Activated naive CD8-positive, alpha-beta T cell treated with anti-CD3 and anti-CD28 coated beads for 36 hours (primary cell): ENCODE measurements at places on chromosomes 2 and 18. TPM values are rescaled to one million over a fixed set of nuclear protein-coding genes. Genes with fewer than 3 reads are reported as not detected.

- H3K36me3 ChIP-seq = no peaks in the 10 kb centered on the region
- no peak overlapping the region for H3K27ac ChIP-seq
- peak overlapping the region; percentile 49 for H3K4me3 ChIP-seq
- H3K4me1 ChIP-seq = peaks cover 3% of the 10 kb centered on the region
Measured at GRCh38 chr18:5628512-5629255, 84.9 kb upstream of the EPB41L3 start.

DNA sequence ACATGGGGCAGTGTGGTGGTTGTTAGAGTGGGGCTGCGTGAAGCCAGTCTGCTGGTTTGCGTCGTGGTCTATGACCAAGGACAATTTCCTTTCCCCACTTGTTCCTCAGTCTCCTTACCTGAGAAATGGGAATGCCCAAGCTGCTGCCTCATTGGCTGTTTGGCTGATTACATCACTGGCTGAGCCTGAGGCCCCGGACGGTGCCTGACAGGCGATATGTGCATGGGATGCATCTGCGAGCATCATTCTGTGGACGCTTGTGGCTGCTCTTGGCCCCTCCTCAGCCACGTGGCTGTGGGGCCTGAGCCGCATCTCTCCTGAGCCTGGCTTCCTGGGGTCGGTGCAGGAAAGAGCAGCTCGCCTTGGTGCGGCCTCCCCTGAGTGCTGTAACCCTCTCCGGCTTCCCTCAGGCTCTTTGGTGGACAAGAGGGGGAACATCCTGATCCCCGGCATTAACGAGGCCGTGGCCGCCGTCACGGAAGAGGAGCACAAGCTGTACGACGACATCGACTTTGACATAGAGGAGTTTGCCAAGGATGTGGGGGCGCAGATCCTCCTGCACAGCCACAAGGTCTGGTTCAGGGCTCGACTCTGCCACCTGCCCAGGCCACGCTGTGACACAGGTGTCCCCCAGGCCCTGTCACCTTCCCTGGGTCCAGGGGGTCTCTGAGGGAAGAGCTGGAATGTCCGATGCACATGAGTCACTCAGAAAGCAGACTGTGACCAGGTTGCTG, 17.2 kb downstream of the CNDP2 start:
- no peak for DNase-seq
- no peaks in the 10 kb centered on the region for H3K4me1 ChIP-seq
- no peaks in the 10 kb centered on the region for H3K27me3 ChIP-seq
- peaks cover 32% of the 10 kb centered on the region for H3K36me3 ChIP-seq
- no peak overlapping the region for H3K4me3 ChIP-seq

DNA sequence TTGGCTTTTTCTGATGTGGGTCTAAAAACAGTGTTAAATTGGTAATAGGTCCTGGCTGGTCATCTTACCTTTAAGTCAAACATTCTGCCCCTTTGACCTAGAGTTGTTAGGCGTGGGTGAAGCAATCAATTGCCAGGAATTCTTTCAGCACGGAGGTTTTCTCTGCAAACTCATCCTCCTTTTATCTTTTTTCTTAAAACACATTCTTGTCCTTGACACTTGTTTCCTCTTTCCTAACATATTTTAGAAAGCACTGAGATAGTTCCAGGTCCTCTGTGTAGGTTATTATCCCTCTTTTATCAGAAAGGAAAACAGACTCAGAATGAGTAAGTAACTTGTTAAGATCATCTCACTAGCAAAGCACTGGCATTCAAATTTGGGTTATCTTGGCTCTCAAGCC, 18.6 kb upstream of the AP1S3 start:
- peaks cover 4% of the 10 kb centered on the region for H3K36me3 ChIP-seq
- no peaks in the 10 kb centered on the region for H3K27me3 ChIP-seq
- H3K4me3 ChIP-seq = no peak overlapping the region
- no peak for DNase-seq
- H3K4me1 ChIP-seq = peaks cover 2% of the 10 kb centered on the region
- no peak overlapping the region for H3K27ac ChIP-seq

GRCh38 chr2:55107436-55107835, 57.2 kb upstream of the RTN4 start:
- no peaks in the 10 kb centered on the region for H3K36me3 ChIP-seq
- no peak for DNase-seq
- no peak overlapping the region for H3K27ac ChIP-seq
- H3K4me1 ChIP-seq = peaks cover 2% of the 10 kb centered on the region
- H3K4me3 ChIP-seq = no peak overlapping the region

GRCh38 chr2:46980366-46980765, 64.8 kb upstream of the MCFD2 start:
- peak overlapping the region; percentile 94 for H3K27ac ChIP-seq
- no peak for DNase-seq
- H3K4me1 ChIP-seq = peaks cover 74% of the 10 kb centered on the region
- H3K27me3 ChIP-seq = no peaks in the 10 kb centered on the region
- H3K4me3 ChIP-seq = no peak overlapping the region

- no peaks in the 10 kb centered on the region for H3K36me3 ChIP-seq
- DNase-seq = no peak
- H3K27me3 ChIP-seq = peaks cover 10% of the 10 kb centered on the region
- H3K4me3 ChIP-seq = no peak overlapping the region
- H3K4me1 ChIP-seq = no peaks in the 10 kb centered on the region
Measured at GRCh38 chr2:120606931-120607330, 128.7 kb upstream of the GLI2 start.

- H3K27ac ChIP-seq = no peak overlapping the region
- H3K4me1 ChIP-seq = no peaks in the 10 kb centered on the region
- H3K27me3 ChIP-seq = no peaks in the 10 kb centered on the region
- no peaks in the 10 kb centered on the region for H3K36me3 ChIP-seq
Measured at GRCh38 chr18:39519741-39520140, 1954.1 kb upstream of the CELF4 start.

DNA sequence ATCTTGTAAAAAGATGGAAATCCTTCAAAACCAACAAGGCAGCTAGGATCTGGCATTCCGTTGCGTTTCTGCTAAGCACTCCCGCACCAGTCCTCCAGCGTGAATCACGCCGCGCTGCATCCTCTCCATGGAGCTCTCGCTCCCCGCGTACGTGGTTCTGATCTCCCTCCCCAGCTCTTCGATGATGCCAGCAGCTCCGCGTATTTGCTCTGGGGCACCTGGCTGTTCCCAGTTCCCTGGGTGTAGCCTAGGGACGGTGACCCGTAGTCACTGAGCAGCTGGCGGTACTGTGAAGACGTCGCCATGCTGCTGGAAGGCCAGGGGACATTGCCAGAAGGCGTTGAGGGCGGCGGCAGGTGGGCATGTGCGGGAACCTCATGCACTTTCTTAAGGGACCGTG, 407.5 kb downstream of the RNF144A start:
- H3K27ac ChIP-seq = no peak overlapping the region
- H3K36me3 ChIP-seq = no peaks in the 10 kb centered on the region
- no peak for DNase-seq
- no peak overlapping the region for H3K4me3 ChIP-seq
- H3K4me1 ChIP-seq = no peaks in the 10 kb centered on the region
- H3K27me3 ChIP-seq = no peaks in the 10 kb centered on the region

DNA sequence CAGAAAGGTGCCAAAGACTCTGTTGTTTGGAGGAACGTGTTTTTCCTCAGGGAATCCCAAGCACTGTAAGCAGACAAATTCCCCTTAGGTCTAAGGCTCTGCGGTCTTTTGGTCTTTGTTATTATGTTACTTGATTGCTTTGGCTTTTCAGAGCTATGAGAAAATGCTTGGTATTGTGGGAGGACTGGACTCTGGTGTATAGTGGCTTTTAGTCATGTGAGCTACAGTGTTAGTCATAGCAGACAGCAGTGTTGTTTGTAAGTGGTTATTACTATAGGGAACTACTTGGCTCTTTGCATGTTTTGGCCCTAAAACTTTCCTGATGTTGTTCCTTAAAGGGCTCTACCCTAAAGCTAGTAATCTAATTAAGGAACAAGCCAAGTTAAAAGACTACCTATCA, 956.2 kb upstream of the LRATD1 start:
- no peaks in the 10 kb centered on the region for H3K4me1 ChIP-seq
- no peak overlapping the region for H3K27ac ChIP-seq
- H3K36me3 ChIP-seq = no peaks in the 10 kb centered on the region
- no peak overlapping the region for H3K4me3 ChIP-seq
- no peak for DNase-seq
- no peaks in the 10 kb centered on the region for H3K27me3 ChIP-seq

DNA sequence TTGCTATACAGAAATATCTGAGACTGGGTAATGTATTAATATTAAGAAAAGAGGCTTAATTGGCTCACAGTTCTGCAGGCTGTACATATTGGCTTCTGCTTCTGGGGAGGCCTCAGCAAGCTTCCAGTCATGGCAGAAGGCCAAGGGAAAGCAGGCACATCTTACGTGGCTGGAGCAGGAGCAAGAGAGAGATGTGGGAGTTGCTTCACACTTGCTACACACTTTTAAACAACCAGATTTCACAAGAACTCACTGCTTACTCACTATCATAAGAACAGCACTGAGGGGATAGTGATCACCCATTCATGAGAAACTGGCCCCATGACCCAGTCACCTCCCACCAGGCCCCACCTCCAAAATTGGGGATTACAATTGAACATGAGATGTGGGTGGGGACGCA, 50.6 kb downstream of the MAPRE2 start:
- no peak overlapping the region for H3K4me3 ChIP-seq
- H3K36me3 ChIP-seq = peaks cover 41% of the 10 kb centered on the region
- H3K27me3 ChIP-seq = no peaks in the 10 kb centered on the region
- peaks cover 43% of the 10 kb centered on the region for H3K4me1 ChIP-seq

GRCh38 chr2:203808046-203808750, 59.4 kb upstream of the CTLA4 start:
- H3K27ac ChIP-seq = peak overlapping the region; percentile 69
- DNase-seq = no peak
- no peaks in the 10 kb centered on the region for H3K27me3 ChIP-seq
- peaks cover 23% of the 10 kb centered on the region for H3K36me3 ChIP-seq

- H3K27ac ChIP-seq = peak overlapping the region; percentile 86
- peaks cover 64% of the 10 kb centered on the region for H3K4me1 ChIP-seq
- no peak for DNase-seq
- peaks cover 10% of the 10 kb centered on the region for H3K36me3 ChIP-seq
- no peaks in the 10 kb centered on the region for H3K27me3 ChIP-seq
- peak overlapping the region; percentile 40 for H3K4me3 ChIP-seq
Measured at GRCh38 chr2:207504513-207505170, 25.1 kb upstream of the CREB1 start.

GRCh38 chr2:138950486-138950885, 170.3 kb upstream of the NXPH2 start:
- peaks cover 2% of the 10 kb centered on the region for H3K4me1 ChIP-seq
- H3K4me3 ChIP-seq = no peak overlapping the region
- no peaks in the 10 kb centered on the region for H3K27me3 ChIP-seq
- H3K36me3 ChIP-seq = no peaks in the 10 kb centered on the region

- no peaks in the 10 kb centered on the region for H3K27me3 ChIP-seq
- DNase-seq = no peak
Measured at GRCh38 chr2:203787979-203788378, 79.6 kb upstream of the CTLA4 start.

- no peak overlapping the region for H3K4me3 ChIP-seq
- no peak overlapping the region for H3K27ac ChIP-seq
- no peaks in the 10 kb centered on the region for H3K36me3 ChIP-seq
- peaks cover 7% of the 10 kb centered on the region for H3K4me1 ChIP-seq
Measured at GRCh38 chr2:25964891-25965290, 17.4 kb downstream of the KIF3C start.

DNA sequence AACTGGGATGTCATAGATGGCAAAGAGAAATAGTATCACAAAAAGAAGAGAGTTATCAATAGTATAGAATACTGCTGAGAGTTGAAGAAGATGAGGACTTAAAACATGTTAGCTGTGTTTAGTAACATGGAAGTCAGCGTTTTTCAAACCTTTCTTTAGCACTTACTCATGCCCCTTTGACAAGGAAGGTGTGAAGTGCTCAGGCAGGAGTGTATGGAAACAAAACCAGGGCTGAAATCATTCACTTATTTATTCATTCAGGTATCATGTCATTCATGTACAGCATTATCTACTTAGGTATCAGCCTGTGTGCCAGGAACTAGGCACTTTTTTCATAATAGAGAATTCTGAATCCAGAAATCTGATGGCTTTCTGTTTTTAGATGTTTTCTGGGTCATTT, 27.2 kb downstream of the CD28 start:
- peaks cover 90% of the 10 kb centered on the region for H3K36me3 ChIP-seq
- peak overlapping the region; percentile 36 for H3K4me3 ChIP-seq
- no peaks in the 10 kb centered on the region for H3K27me3 ChIP-seq

DNA sequence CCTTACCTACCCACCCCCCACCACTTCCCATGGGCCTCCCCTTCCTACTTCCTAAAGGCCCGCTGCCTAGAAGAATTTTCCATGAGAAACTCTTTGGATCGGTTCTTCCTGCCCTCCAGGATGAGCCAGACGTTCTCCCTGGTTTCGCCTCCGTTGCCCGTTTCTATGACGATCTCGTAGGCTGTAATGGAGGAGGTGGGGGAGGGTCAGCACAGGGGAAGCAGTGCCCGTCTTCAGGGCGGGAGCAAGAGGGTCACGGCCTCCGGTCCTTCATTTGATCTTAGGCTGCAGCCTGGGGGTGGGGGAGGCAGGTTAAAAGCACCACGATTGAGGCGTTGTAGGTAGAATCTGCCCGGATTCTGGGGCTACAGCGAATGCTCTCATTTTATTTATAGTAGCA, 172.0 kb downstream of the LOXHD1 start:
- no peaks in the 10 kb centered on the region for H3K27me3 ChIP-seq
- DNase-seq = no peak
- no peak overlapping the region for H3K4me3 ChIP-seq
- no peaks in the 10 kb centered on the region for H3K4me1 ChIP-seq
- H3K36me3 ChIP-seq = no peaks in the 10 kb centered on the region
- no peak overlapping the region for H3K27ac ChIP-seq

DNA sequence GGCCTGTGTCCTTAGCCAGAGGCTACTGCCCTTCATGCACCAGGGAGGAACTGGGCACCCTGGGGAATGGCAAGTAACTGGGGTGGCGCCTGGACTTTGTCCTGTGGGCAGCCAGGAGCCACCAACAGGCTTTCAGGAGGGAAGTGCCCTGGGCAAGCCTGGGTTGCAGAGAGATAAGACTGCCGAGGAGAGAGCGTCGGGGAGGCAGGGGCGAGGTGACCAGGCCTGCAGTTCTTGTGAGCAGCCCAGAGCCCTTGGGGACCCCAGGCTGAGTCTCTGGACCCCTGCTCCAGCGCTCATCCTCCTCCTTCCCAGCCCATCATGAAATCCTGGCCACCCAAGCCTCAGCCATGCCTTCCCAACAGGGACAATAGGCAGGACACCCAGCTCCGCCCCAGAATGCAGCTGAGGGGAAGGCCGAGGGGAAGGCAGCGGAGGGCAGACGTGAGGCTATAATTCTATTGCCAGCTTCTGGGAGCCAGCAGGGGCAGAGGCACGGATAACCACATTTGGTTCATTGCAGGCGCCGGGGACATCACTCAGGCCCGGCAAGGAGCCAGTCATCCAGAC, 25.1 kb downstream of the ADRA2B start:
- H3K27me3 ChIP-seq = no peaks in the 10 kb centered on the region
- peaks cover 3% of the 10 kb centered on the region for H3K4me1 ChIP-seq
- H3K4me3 ChIP-seq = no peak overlapping the region
- H3K27ac ChIP-seq = no peak overlapping the region
- DNase-seq = no peak

RPRM gene
- total RNA-seq = 0.14 TPM

BOLL gene
- not detected for total RNA-seq

ST6GAL2 gene
- not detected for total RNA-seq

POU3F3 gene
- not detected for total RNA-seq

DYNAP gene
- not detected for total RNA-seq

ICOS gene
- 101 TPM for total RNA-seq

REG3A gene
- not detected for total RNA-seq
